Dermis blood vessel endothelial cell (primary cell): ENCODE measurements at places on chromosomes 11 and 22. TPM values are rescaled to one million over a fixed set of nuclear protein-coding genes. Genes with fewer than 3 reads are reported as not detected.
A peak's percentile ranks its signal among the peaks of the same experiment; 100 is the strongest.

DNA sequence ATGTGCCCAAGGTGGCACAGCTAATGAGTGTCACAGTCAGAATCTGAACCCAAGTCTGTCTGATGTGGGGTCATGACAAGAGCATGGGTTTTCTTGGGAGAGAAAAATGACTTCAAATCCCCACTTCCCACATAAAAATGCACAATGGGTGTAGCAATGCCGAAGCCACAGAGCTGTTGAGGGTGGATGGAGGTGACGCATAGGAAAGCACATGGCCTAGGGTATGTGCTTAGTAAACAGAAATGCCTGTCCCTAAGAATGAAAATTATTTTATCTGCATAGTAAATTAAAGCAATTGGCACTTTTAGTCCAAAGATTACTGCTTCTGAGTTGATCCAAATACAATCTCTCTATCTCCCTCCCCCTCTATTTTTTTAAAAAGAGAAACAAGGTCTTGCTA lies 10.9 kb downstream of the MICAL3 start:
- no peak for DNase-seq

- peak; percentile 82 for DNase-seq
These were observed 3.1 kb downstream of the CDC42EP1 start for GRCh38 chr22:37563153-37564081.

DNA sequence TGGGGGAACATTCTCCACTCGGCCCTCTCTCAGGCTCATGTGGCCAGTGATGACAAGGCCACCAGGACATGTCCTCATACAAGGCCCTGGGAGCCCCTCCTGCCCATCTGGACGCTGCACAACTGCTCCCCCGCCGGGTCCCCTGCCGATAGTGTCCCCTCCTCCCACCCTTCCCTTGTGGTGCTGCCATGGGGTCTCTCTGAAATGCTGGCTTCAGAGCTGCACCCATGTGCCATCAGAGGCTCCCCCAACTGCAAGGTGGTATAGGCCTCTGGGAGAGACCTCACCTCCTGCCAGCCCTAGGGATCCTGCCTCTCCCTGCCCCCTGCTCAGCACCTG lies 113.0 kb downstream of the KCNQ1OT1 start:
- DNase-seq, result no peak

GRCh38 chr11:60871378-60872061 lies 4.2 kb downstream of the ZP1 start:
- DNase-seq, result no peak

DNA sequence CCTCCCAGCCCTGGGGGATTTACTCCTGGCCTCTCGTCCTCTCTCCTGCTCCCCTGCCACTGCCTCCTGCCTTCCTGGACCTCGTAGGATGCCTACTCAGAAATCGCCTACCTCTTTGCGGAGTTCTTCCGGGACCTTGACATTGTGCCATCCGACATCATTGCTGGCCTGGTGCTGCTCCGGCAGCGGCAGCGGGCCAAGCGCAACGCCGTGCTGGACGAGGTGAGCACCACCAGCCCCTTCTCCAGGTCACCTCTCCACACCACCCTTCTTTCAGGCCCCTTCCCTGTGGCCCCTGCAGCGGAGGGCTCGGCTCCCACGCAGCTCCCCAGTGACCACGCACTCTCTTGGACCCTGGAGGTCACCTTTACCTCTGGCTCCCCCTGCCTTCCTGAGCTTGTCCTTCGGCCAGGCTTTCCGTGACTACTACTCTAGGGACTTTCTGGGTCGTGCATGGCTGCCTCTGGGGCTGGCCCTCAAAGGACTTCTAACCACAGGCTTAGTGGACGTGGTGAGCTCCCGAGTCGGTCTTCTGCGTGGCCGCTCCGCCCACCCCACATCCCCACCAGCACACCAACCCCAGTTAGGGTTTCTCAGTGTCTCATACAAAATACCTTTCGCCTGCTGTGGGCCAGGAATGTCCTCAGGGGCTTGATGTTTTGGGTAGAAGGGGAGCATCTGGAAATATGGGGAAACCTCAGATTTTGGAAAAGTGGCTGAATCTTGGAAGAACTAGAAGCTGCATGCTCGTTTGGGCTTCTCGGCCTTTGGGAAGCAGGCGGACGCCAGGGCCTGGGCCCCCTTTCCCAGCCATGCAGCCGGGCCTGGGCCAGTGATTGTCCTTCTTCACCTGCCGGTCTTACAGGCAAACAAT lies 24.1 kb upstream of the MYRF start:
- DNase-seq, result no peak

The ZFTA gene
- 25.4 and 30.1 TPM in 2 replicates for total RNA-seq

DNA sequence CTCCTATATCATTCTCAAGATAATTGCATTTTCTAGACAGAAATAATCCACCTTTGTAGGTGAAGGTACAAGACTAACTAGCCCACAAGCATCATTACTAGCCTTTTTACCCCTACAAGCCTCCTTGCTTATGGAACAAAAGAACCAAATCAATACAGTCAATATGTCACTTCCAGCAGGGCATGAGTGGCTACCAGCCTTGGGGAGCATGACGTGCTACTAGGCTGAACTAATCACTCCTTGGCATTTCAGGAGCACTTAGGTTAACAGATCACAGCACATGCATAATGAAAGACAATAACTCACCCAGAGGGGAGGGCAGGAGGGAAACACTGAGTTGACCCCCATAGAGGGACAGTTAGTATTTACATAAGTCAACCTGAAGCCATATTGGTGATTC lies 2.7 kb downstream of the DRD2 start:
- no peak for DNase-seq

GRCh38 chr11:123719452-123719851 lies 22.0 kb downstream of the ZNF202 start:
- DNase-seq, result no peak

- DNase-seq, result no peak
These were observed 190.9 kb upstream of the SORL1-AS1 start for GRCh38 chr11:121643479-121644186.

GRCh38 chr11:105838668-105839384 lies 183.2 kb downstream of the MSANTD4 start:
- no peak for DNase-seq

DNA sequence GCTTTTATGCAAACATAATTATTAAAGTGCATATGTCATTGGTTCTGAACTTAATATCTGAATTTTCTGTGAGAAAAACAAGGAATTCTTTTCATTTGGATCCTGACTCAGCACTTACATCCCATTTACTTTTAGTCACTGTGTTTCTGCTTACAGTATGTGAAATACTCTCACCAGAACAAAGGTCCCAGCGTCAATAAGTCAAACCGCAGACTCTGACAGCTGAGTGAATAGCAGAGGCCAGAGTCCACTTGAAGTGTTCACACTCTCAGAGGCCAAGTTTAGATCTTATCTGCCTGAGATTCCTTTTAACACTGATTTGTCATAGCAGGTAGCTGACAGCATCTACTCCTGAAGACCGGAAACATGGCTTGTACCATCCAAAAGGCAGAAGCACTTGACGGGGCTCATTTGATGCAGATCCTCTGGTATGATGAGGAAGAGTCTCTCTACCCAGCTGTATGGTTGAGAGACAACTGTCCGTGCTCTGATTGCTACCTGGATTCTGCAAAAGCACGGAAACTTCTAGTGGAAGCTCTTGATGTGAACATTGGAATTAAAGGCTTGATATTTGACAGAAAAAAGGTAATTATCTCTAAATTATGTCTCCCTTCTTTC lies 14.6 kb downstream of the BBOX1 start:
- no peak for DNase-seq

GRCh38 chr11:80798174-80798573 lies 1357.3 kb upstream of the TENM4 start:
- DNase-seq, result no peak

DNA sequence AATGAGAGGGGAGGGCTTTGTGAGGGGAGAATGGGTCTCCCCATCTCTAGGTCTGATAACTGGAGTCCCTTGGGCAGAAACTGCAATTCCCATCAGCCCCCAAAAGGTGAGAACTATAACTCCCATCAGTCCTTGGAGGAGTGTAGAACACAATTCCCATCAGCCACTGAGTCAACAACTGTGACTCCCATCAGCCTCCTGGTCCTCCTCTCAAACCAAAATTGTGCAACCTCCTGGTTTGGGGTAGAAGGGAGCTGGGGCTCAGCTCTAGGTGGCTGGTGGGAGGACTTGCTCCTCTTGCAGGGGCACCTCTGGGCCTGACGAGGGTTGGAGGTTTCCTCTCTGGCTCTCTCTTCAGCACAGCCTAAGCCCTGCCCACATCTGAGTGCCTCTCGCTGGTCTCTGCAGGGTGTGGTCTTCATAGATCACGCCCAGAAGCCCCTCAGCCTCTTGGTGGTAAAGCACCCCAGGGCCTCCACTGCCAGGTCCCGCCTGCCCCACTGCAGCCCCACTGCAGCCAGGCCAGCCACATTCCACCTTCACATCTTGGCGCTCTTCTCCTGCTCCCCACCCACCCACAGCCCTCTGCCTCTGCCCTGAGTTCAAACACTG lies 18.5 kb downstream of the SLC22A12 start:
- DNase-seq, result no peak

The CTSW gene
- not detected in 2 replicates for total RNA-seq

GRCh38 chr22:20254975-20255946 lies 12.9 kb downstream of the RTN4R start:
- no peak for DNase-seq

- DNase-seq, result no peak
These were observed 105.3 kb upstream of the FGF3 start for GRCh38 chr11:69924308-69925161.

The RNF121 gene
- total RNA-seq, result 26.9 and 36.4 TPM in 2 replicates
